ENCODE measurements at places on chromosomes 6 and 20.
A peak's percentile ranks its signal among the peaks of the same experiment; 100 is the strongest.

GRCh38 chr6:135576055-135576454 is 78.5 kb upstream of the AHI1 start:
- DNase-seq = no peak

GRCh38 chr20:9629831-9630230 is 115.4 kb downstream of the LAMP5 start:
- DNase-seq = no peak

- DNase-seq = no peak
Measured at GRCh38 chr6:32882879-32883250, 28.9 kb downstream of the PSMB9 start.

DNA sequence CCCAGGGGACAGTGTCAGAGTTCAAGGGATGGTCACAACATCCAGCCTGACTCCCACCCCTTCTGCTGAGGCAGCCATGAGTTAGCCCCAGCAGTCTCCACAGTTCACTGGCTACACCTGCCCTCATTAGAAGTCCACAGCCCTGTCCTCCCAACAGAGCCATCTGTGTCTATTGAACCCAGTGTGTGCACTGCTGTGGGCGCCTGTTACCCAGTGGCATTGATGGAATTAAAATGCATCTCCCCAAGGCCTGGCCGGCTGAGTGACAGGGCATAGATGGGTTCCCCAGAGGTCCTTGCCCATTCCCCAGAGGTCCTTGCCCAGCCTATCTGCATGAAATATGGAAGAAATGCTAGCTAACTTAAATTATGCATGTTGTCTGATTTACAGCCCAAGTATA is 73.3 kb downstream of the PCSK2 start:
- no peak for DNase-seq

GRCh38 chr6:41739041-41739440 is 3.6 kb upstream of the TFEB start:
- DNase-seq = no peak

- DNase-seq = no peak
Measured at GRCh38 chr6:43455531-43456428, at the start of gene DLK2. Gene DLK2, minus strand, starts transcription at chr6:43455548. Its CDS starts 723 bp downstream, at chr6:43454825.

DNA sequence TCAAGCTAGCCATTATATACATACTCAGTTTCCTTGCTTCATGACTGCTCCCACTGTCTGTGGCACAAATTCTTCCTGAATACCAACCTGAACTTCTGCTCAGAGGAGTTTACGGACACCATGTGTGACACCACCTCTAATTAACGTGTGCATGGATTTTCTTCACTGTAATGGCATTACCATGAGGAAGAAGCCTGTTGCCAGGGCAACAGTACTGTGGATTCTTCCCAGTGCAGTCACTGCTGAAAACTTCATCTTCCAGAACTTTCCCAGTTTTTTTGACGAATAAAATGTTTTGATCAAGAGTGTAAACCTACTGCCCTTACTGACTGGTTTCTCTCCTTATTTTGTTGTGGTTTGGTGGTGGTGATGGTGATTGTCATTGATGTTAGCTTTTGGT is 444.3 kb upstream of the NRSN1 start:
- DNase-seq = no peak

DNA sequence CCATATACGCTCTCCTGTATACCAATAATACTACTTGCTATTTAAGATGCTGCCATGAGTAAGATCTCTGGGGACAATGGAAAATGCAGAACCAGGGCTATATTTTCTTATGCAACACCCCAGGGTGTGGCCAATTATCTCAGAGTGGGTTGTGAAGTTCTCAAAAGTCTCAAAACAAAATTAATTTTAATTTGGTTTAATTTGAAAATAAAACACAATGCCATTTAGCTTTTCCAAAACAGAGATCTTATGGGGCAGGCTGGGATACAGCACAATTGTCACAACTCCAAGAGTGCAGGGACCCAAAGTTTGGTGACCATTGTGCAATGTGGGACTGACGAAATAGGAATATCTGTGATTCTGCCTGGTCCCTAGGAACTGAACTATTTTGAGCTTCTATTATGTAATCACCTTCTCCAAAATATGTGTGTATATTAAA is 43.1 kb downstream of the MBOAT1 start:
- DNase-seq = no peak

- DNase-seq = peak; percentile 54
Measured at GRCh38 chr6:29965873-29966601, 23.7 kb downstream of the HLA-A start.

DNA sequence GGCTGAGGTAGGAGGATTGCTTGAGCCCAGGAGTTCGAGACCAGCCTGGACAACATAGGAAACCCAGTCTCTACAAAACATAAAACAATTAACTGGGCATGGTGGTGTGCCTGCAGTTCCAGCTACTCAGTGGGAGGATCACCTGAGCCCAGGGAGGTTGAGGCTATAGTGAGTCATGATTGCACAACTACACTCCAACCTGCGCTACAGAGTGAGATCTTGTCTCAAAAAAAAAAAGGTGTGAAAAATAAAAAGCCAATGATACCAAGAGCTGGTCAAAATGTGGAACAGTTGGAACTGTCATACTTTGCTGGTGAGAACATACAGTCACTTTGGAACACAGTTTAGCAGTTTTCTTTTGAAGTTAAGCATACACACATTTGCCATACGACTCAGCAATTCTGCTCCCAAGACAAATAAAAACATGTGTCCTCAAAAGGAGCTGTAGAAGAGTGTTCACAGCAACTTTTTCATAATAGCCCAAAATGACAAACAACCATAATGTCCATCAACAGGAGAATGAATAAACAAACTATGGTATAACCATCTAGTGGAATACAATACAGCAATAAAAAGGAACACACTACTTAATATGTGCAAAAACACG is 21.6 kb upstream of the FKBP5 start:
- DNase-seq = no peak

All from NCI-H2081 treated with DMSO at 0.1 percent for 48 hours (cell line).